ENCODE measurements at places on chromosomes 11 and 22.
A peak's percentile ranks its signal among the peaks of the same experiment; 100 is the strongest.

- DNase-seq = no peak
Observed at GRCh38 chr11:119248750-119249670, 42.9 kb downstream of the CBL start.

GRCh38 chr22:44883011-44883421 is 126.8 kb downstream of the PHF21B start:
- DNase-seq = no peak

GRCh38 chr22:22927196-22927887 is 39.7 kb downstream of the IGLL5 start:
- DNase-seq = no peak

- no peak for DNase-seq
Observed at GRCh38 chr11:8372641-8373381, 109.1 kb upstream of the LMO1 start.

GRCh38 chr22:21933910-21934309 is 18.7 kb downstream of the PPM1F start:
- no peak for DNase-seq

- DNase-seq = no peak
Observed at GRCh38 chr22:22835771-22836291, 51.8 kb upstream of the IGLL5 start.

- no peak for DNase-seq
Observed at GRCh38 chr11:79098146-79098545, 342.7 kb downstream of the TENM4 start.

DNA sequence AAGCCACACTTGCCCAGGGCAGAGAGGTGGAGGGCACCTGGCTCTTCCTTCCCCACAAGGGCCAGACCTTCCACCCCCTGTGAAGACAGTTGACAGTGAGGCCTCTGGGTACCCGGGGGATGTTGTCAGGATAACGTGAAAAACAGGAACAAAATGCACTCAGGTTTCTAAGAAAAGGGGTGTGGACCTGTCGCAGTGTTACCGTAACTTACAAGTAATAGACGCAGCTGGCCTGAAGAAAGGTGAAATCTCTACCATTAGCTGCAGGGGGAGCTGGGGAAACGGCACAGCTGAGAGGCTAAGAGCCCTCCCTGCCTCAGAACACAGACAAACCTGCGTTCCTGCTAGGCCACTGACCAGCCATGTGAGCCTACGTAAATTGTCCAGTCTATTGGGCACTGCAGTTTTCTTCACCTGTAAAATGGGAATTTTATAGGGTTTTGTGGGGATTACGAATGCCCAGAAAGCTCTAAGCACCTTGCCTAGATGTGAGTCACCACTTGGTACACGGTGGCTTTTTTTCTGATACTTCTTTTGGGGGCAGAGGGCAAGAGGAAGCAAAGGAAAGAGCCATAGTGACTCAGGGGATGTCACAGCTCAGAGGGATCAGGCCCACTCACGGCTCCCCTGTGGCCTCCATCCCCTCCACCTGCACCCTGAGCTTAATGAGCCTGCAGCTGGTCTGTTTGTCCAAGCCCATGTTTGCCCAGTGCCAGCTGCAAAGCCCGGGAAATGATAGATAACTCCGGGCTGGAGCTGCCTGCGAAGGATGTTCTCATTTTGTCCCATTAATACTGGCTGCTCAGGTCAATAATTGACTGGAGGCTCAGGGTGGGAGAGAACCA is 18.4 kb upstream of the CABP7 start:
- no peak for DNase-seq

DNA sequence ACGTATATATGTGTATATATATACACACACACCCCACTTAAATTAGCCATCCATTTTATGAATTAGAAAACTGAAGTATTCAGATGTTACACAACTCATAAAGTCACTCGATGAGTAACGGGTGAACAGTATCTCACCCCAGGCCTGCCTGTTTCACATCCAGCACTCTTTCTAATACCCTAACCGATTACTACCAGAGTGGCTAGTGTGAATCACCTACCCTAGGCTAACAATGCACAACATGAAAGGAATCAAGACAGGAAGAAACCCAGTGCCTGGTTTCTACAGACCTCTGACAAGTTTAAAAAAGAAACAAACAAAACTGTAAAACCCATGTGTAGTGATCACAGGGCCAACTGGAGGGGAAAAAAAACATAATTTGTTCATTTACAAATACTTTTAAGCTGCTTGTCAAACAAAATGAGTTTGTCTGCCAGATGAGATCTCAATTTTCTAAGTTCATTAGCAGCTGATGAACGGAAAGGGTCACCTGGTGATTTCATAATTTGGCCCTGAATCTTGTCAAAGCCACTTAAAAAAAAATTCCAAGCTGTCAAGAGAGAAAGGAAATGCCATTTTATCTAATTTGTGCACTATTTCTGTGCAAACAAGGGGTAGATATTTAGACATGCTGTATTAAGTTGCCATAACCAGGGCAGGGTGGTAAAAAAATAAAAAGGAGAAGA is 134.8 kb downstream of the LARGE1 start:
- no peak for DNase-seq

DNA sequence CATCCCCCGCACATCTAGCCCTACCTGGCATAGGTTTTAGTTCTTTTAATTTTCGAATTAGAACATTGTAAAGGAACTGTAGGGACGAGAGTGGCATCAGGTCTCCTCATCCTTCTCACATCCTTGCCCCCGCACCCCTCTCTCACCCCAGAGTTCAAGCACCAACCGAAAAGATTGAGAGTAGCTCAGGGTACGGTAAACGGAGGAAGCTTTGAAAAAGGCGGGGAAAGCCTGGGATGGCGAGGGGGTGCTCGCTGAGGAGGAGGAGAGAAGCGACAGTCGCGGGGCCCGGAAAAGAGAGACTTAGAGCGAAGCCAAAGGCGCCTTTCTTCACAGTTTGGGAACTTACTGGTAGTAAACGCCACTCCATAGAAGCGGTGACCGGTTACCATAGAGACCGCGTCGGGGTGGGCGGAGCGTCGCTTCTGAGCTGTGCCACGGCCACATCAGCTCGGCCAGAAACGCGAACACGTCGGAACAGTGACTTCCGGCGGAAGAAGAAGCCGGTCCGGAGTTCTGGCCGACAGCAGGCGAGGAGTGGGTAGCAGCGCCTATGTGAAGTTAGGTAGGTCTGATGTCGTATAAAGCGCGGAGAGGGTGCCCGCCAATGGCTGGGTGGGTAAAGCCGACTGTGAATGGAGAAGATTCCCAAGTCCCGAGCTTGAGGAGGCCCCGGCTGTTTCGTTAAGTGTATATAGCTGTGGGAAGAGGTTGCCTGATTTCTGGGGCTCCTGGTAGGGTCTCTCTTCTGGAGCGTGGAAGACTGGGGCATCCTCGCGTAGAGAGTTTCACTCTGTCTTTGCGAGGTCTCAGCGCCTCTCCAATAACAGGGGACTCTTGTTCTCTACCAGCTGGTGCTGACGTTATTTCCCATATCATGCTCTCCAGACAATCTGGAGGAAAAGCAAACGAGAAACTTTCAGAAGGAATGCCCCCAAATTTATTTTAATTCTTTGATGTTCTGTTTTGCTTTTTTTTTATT is at the start of the genes DCDC1 and DNAJC24:
DCDC1 (minus strand) TSS at position 392 of the 982 bp plus-strand sequence. CDS start 41,459 bp downstream, outside the sequence.
DNAJC24 (plus strand) TSS at position 513 of the 982 bp plus-strand sequence. CDS start 889 bp downstream, outside the sequence.
- peak; percentile 93 for DNase-seq

- no peak for DNase-seq
Observed at GRCh38 chr11:36012979-36013378, 69.1 kb downstream of the LDLRAD3 start.

DNA sequence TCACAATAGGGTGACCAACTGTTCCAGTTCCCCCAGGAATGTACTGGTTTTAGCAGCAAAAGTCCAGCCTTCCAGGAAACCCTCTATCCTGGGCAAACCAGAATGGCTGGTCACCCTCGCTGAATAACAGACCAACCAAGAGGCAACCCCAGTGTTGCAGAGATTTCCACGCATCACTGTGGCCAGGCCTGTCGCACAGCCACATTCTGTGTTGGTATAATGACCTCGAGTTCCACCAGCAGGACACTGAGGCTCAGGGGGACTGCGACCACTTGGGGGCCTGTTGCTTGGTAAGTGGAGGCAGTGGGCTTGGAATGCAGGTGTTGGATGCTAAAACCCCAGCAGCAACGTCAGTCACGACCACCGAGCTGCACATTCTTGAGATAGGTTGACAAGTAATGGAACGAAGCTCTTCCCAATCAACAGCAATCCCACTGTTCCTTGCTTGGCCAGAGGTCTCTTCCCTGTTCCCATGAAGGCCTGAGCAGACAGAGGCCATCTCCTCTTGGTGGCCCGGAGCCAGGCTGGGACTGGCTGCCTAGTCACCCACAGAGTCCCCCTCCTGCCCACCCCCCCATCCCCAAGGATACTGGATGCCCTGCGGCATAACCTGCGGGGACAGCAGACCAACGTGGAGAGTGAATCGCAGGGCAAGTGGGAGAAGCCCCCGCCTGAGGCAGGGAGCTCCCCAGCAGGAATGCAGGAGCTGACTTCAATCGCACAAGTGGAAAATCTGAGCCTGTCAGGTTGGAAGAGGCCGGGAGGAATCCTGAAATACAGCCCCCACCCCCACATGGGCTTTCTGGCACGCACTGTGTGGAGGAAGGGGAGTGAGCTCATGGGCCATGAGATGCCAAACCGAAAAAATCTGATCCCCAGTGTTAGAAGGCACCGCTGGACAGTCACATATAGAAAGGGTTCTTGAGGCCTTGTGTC is 43.4 kb upstream of the MN1 start:
- peak; percentile 79 for DNase-seq

- DNase-seq = no peak
Observed at GRCh38 chr22:43561415-43562178, 149.8 kb downstream of the MPPED1 start.

GRCh38 chr11:93906486-93906885 is 56.1 kb upstream of the VSTM5 start:
- no peak for DNase-seq

DNA sequence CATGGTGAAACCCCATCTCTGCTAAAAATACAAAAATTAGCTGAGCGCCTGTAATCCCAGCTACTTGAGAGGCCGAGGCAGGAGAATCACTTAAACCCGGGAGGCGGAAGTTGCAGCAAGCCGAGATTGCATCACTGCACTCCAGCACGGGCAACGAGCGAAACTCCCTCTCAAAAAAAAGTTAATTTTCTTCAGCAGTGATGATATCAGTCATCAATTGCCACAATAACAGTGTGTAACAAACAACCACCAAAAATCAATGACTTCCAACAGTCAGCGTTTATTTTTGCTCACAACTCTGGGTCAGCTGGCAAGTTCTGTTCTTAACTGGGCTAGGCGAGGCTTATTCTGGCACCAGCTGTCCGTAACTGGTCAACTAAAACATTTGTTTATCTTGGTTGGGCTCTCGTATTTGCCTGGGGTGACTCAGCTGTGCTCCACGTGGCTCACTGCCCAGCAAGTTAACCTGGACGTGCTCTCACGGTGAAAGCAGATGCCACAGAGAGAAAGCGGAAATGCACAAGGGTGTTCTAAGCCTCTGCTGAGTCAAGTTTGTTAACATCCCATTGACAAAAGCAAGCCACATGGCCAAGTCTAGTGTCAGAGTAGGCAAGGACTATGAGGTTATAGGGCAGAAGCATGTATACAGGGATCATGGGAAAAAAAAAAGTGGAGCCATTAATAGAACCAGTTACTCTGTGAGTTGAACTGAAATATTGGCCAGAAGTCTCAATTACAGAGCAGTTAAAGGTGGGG is 52.1 kb downstream of the LHFPL7 start:
- DNase-seq = peak; percentile 54

DNA sequence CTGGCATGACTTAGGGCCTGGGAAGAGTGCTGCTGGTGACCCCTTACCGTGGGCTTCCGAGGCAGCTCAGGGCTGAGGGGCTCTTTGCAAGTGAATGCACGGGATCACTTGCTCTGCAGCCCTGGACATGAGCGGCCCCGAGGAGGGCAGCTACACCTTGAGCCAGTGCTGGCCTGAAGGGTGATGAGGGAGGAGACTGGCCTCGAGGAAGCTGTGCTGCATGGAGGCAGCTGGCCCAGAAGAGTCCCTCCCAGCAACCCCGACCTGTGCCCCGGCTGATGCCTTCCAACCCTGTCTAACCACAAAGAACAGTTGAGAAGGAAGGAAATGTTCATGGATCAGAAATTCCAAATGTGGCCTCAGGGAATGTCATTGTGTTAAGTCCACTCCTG is 45.2 kb downstream of the TBX1 start:
- no peak for DNase-seq

DNA sequence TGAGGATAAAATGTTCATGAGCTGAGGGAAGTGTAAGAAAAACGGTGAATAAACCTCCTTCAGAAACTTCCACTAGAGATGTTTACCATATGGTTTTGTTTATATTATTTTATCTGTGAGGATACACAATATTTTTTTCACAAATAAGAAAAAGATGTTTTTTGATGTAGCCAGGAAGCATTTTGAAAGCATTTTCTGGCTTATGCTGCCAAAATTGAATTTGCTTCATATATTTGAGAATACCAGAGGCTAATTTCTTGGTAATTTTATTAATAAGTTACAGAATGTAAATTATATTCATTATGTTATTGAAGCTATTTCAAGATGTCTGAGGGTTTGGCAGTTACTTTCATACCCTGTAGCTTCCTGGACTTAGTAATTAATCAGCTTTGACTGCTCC is 686.6 kb downstream of the LUZP2 start:
- no peak for DNase-seq

GRCh38 chr11:31106968-31107576 is 262.5 kb downstream of the DCDC1 start:
- DNase-seq = peak; percentile 11

DNA sequence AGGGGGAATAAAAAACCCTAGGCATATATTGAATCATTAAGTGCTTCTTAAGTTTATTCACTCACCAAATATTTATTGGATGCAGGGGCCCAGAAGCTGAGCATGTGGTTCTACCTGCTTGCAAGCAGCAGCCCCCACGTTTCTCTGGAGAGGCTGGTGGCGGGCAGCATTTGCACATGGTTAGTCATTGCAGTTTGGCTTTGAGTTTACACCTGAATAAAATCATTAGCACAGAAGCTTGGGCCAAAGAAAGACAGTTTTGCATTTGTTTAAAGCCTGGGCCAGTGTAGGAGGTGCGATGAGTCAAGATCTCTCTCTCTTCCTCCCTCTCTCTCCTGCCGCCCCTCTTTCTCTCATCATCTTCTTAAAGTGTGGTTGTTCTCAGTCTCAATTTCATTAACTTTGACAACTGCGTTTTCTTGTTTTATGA is 72.6 kb downstream of the C22orf31 start:
- DNase-seq = no peak

DNA sequence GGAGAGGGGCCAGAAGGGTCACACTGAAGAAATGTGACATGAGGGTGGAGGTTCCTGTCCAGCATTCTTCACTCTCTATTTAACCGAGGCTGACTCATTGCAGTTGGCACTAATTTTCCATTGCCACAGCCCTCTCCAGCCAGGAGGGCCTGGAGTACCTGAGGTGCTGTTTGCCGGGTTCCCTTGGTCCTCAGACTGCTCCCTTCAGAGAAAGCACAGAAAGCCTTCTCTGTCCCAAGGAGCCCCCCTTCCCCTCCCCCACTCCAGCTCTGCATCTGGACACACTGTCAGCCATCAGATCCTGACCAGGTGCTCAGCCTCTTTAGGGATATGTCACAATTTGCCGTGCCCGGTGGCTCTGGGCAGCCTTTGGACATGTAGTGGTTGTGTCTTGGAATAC is 3.2 kb upstream of the C11orf91 start:
- no peak for DNase-seq

GRCh38 chr11:65858681-65859087 is 704 bp upstream of the CFL1 start:
- DNase-seq = no peak

All from hindlimb muscle (tissue), 1 donor.